Stimulated activated CD8-positive, alpha-beta memory T cell treated with anti-CD3 and anti-CD28 coated beads, Interleukin-4, amount 100 ng/mL, for 4 hours (primary cell): ENCODE measurements at places on chromosomes 2 and 18.

DNA sequence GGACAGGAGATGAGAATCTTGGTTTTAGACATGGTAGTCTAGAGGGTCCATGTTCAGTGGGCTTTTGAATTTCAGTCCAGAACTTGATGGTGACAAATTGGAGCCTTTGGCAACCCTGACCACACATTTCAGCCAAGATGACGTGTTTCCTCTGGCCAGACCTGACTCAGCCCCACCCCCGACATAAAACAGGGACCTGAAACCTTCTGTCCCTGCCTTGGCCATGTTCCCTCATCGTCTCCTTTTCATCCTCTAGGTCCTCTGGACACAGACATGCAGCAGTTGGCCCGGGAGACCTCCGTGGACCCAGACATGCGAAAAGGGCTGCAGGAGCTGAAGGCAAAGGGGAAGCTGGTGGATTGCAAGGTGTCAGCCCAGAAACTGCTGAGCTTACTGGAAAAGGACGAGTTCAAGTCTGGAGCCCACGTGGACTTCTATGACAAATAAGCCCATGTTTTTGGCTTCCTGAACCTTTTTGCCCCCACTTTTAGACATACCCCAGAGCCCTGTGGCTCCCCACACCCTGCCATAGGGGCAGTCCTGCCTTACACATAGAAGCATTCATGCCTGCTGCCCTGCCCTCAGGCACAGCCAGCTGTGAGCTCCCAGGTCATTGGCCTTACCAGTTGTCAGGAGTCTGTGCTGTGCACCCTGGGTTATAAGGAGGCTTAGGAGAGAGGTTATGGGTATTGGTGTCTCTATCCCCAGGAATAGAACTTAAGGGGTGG is 4.0 kb downstream of the SPR start:
- DNase-seq: no peak

DNA sequence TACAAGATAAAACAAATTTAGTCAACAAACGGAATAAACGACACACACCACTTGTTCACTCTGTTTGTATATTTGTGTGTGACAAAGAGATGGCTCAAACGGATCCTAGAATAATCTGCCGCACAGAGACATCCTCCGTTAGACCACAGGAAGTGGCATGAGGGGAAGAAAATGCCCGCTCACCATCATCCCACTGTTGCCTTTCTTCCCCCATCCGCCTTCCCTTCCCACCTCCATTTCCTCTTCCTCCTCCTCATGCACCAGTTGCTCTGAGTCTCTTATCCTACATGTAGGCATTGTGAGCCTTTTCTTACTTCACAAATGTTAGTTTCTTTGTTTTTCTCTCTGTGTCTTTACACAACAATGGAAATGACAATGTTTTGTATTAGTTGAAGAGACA is 228.5 kb upstream of the SMIM21 start:
- DNase-seq: no peak

DNA sequence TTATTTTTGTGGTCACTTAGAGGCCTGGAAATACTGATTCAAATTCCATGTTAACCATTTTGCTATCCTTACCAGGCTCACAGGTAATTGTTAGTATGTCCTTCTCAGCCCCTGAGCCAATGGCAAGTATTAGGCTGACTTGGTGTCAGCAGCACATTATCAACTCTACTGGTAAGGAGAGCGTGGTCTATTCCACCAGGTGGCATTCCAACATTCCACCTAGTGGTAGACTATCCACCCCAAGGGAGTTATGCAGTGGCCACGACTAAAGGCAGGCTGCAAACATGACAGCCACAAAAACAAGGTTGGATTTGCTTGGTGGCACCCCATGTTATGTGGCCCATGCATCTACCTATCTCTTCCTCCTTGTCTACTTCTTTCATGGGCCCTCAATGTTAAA is 31.8 kb upstream of the GCC2 start:
- DNase-seq: no peak

GRCh38 chr2:37767046-37767445 is 95.6 kb upstream of the CDC42EP3 start:
- DNase-seq: no peak

- no peak for DNase-seq
Observed at GRCh38 chr18:51191128-51191717, 6.3 kb downstream of the MEX3C start.

DNA sequence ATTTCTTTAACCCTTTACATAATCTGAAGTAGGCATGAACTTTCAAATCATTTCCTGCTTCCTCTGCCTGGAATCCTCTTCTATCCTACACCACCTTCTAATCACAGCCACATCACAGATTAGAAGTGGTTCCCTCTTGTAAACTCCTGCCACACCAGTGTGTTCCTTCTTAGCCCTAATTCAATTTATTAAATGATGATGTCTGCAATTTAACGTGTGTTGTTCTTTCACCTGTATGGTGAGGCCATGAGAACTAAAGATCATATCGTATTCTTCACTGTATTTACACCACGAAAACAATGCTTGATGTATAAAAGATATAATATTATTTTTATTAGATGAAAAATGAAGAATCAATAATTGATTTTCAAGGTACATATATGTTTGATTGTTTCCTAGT is 494.3 kb downstream of the EPHA4 start:
- no peak for DNase-seq
